Uterine smooth muscle cell (primary cell): ENCODE measurements at places on chromosomes 4 and X. TPM values are rescaled to one million over a fixed set of nuclear protein-coding genes. Genes with fewer than 3 reads are reported as not detected.

The F8A3 gene
- total RNA-seq: 2.5 TPM in 1 of 2 replicates, not detected in the other

The ETDB gene
- total RNA-seq: not detected in 2 replicates

The UGT2B17 gene
- total RNA-seq: not detected in 2 replicates

The PCDH18 gene
- total RNA-seq: 82.2 and 116 TPM in 2 replicates

The RHOXF1 gene
- not detected in 2 replicates for total RNA-seq

The SCARB2 gene
- 162 and 265 TPM in 2 replicates for total RNA-seq

The GPR34 gene
- not detected in 2 replicates for total RNA-seq

The NMU gene
- 1.3 TPM in 1 of 2 replicates, not detected in the other for total RNA-seq

The RIBC1 gene
- total RNA-seq: 0.66 and 0.75 TPM in 2 replicates

The ZCCHC18 gene
- total RNA-seq: 0.55 and 2.0 TPM in 2 replicates

The SHROOM2 gene
- 0.44 and 0.75 TPM in 2 replicates for total RNA-seq

The MAGEC2 gene
- not detected in 2 replicates for total RNA-seq

The PDE6B gene
- 0.22 and 1.1 TPM in 2 replicates for total RNA-seq

The SH3D19 gene
- total RNA-seq: 18.4 and 19.3 TPM in 2 replicates

The CPE gene
- total RNA-seq: 1.00 and 1.3 TPM in 2 replicates

The FOXR2 gene
- not detected in 2 replicates for total RNA-seq

The PCSK1N gene
- 2.9 TPM in 1 of 2 replicates, not detected in the other for total RNA-seq

The UGT2B10 gene
- not detected in 2 replicates for total RNA-seq

The HTT-AS gene
- total RNA-seq: not detected in 2 replicates

The PRR32 gene
- total RNA-seq: not detected in 2 replicates

The SPRY1 gene
- 1.9 and 3.8 TPM in 2 replicates for total RNA-seq

The TAF7L gene
- 0.89 and 1.9 TPM in 2 replicates for total RNA-seq

The TMEM150C gene
- 0.44 and 2.9 TPM in 2 replicates for total RNA-seq

The SLC39A8 gene
- 8.1 and 9.1 TPM in 2 replicates for total RNA-seq

The SOX3 gene
- not detected in 2 replicates for total RNA-seq

The SPARCL1 gene
- 0.22 and 2.1 TPM in 2 replicates for total RNA-seq

The ZDHHC15 gene
- 0.11 and 0.25 TPM in 2 replicates for total RNA-seq

The ETDA gene
- not detected in 2 replicates for total RNA-seq

The CYSLTR1 gene
- total RNA-seq: 0.11 TPM in 1 of 2 replicates, not detected in the other

The MFAP3L gene
- 0.55 and 2.6 TPM in 2 replicates for total RNA-seq

The PDGFRA gene
- 152 and 220 TPM in 2 replicates for total RNA-seq

The ANXA3 gene
- 4.3 and 6.2 TPM in 2 replicates for total RNA-seq

The FGF16 gene
- total RNA-seq: under 0.01 TPM in 1 of 2 replicates, not detected in the other
